ENCODE measurements at places on chromosomes 7 and 10.

DNA sequence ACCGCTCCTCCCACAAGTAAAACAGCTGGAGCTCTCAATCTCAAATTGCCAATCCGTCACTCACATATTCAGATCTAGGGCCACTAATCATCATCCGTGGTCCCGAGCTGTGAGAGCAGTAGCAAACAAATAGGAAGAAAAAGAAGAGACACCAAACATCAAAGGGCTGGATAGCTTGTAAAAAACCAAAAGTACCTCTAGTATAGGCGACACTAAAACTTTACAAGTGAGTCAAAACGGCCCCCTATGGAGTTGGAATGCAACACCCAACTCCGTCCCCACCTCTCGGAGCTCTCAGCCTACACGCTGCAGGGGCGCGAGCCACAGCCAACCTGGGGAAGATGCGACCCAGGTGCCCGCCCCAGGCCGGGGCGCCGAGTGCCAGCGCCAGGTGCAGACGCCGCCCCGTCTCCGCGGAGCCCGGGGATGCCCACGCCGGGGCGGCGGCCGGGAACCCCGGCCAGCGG lies 581 bp downstream of the FAM3C start:
- peak; percentile 45 for DNase-seq

GRCh38 chr10:127872871-127873600 lies 19.7 kb downstream of the CLRN3 start:
- no peak for DNase-seq

DNA sequence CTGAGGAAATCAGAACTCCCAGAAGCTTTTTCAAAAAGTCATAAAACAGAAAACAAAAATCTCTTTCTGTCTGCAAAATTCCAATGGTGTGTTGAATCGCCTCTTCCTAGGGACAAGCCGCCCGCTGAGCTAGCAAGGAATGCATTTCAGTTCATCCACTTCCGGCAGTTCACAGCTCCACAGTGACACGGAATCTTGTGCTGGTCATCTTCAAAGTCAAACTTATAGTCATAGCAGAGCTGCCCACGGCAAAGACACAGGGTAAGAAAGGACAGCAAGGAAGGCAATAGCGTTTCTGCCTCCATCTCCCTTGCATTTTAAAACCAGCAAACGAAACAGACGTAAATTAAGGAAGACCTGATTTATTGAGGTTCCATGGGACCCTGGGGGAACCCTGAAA lies 111.2 kb downstream of the GALNT11 start:
- DNase-seq = no peak

GRCh38 chr7:105766421-105767073 lies 109.9 kb downstream of the ATXN7L1 start:
- DNase-seq = no peak

- DNase-seq = peak; percentile 45
Observed at GRCh38 chr10:101693651-101693977, 1.4 kb downstream of the FBXW4 start.

DNA sequence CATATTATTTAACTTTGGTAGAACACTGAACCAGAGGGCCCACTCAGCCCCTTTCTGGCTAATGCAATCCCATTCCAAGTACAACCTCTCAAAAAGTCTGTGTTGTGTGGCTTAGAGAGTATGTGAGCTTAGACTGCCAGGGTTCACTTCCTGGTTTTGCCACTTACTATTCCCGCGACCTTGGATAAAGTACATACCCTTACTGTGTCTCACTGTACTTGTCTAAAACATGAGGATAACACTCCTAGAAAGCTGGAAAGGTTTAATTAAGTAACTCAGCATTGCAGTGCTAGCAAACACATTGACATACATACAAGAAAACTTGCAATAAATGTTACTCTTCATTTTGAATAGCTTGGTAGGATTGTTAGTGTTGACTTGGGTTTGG lies 215.8 kb downstream of the CHCHD3 start:
- DNase-seq = no peak

All from HEK293T (cell line).